ENCODE measurements at places on chromosomes 3 and 15.

DNA sequence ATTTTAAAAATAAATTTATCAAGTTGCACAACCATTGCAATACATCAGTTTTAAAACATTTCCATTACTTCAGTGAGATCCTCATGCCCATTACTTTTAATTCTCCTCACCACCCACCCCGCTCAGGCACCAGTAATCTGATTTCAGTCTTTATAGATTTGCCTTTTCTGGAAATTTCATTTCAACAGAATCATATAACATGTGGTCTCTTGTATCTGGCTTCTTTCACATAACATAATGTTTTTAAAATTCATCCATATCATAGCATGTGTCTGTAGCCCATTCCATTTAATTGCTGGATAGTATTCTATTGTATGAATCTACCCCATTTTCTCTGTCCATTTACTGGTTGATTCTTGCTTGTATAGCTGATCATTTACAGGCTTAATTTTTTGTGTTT, 110.3 kb upstream of the TMEM108 start:
- DNase-seq, result no peak

DNA sequence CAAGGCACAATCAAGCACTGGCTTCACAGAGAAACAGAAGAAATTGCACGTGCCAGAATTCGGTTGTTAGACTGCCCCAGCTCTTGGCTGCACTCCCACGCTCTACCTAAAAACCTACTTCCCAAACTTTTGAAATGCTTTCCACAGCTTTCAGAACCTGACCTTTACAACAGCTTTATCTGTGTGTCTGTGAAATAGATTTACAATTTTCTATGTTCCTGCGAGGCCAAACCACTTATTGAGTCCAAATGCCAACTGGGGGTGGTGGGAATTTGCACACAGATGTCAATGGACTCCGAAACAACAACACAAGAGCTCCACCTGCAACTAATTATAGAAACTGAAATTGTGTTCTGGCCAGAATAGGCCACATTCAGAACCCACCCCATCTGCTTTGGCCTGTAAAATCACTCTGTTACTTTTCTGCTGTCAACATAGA, 44.6 kb downstream of the ERC2 start:
- no peak for DNase-seq

GRCh38 chr3:158790901-158791589, 10.8 kb upstream of the MFSD1 start:
- DNase-seq, result peak; percentile 45

DNA sequence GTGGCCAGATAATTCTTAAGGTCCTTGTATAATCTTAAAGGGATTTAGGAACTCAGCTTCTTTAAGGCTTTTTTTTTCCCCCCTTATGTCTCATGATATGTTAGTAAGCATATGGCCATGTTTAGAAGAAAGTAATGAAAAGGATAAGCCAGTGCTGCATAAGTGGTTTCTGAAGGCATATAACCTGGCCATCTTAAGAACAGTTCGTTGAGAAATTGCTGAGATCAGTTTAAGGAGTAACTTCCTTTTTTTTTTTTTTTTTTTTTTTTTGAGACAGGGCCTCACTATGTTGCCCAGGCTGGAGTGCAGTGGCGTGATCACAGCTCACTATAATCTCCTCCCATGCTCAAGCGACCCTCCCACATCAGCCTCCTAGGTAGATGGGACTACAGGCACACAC, 51.7 kb downstream of the UBE2E2 start:
- no peak for DNase-seq

DNA sequence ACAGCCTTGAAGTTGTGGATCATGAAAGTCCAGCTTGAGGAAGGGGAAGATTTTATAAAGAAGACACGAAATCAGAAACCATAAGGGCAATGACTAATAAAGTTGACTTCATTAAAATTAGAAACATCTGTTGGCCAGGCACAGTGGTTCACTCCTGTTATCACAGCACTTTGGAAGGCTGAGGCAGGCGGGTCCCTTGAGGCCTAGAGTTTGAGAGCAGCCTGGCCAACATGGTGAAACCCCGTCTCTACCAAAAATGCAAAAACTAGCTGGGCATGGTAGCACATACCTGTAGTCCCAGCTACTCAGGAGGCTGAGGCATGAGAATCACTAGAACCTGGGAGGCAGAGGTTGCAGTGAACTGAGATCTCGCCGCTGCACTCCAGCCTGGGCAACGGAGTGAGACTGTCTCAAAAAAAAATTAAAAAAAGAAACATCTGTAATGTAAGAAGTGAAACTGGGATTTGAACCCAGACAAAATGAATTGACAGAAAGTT, 7.9 kb upstream of the UBXN7 start:
- no peak for DNase-seq

DNA sequence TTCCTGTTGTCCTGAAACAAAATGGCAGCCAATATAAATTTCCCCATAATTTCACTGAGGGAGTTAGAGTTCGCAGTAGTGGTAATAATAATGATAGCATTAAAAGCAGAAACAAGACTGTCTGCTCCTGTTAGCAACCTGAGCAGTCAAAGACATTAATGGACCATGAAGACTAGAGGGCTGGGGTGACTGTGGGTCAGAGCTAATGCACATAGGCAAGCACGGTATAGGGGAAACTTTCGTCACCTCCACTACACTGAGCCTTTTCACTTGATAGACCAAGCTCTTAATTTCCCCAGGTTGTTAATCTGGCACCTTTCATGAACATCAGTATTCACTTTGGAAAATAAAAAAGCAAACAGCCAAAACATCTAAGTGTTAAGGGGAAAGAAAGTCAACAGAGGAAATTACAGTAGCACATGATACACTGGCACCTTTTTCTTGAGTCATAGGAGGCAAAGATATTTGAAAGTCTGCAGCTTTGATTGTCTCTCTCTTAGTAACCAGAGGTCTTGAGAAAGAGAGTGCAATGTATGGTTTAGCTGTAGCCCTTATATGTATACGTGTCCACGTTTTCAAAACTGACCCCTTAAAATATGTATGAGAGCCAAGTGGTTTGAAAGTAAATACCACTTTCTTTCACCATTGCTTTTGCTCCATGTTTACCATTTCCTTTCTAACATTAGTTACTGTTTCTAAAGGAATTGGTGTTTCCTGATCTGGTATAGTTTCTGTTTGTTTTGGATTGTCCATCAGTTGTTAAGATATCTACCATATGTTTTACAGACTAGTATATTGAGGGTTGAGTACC, 104.8 kb downstream of the FILIP1L start:
- no peak for DNase-seq

- no peak for DNase-seq
Measured at GRCh38 chr3:110381992-110382391, 689.6 kb upstream of the NECTIN3 start.

DNA sequence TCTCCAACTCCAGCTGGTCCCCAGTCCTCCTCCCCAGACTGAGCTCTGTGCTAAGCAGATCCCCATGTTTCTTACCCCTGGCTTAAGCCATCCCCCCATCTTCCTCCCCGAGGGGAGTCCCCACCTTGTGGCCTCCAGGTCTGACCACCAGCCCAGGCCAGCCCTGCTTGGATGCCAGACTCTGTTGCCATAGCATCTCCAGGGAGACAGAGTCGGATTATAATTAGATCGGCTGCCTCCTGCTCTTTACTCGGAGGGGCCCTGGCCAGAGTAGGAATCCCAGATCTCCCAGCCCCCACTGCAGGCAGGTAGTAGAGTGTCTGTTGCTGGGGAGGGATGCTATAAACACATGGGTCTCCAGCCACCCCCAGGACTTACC, 2.4 kb downstream of the KLHDC8B start:
- no peak for DNase-seq

GRCh38 chr3:114582929-114583328, 289.1 kb downstream of the TIGIT start:
- DNase-seq, result peak; percentile 5

GRCh38 chr3:69282181-69282580, 103.7 kb downstream of the FRMD4B start:
- DNase-seq, result peak; percentile 81

- DNase-seq, result no peak
Measured at GRCh38 chr3:123749711-123750110, 134.4 kb downstream of the MYLK start.

DNA sequence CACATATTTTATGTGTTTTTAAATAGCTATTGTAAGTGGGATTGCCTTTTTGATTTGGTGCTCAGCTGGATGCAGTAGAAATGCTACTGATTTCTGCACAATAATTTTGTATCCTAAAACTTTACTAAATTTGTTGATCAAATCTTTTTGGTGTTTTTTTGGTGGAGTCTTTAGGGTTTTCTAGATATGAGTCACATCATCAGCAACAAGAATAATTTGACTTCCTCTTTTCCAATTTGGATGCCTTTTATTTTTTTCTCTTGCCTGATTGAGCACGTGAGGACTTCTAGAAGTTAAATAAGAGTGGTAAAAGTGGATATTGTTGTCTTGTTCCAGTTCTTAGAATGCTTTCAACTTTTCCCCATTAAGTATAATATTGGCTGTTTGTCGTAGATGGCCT, 51.3 kb downstream of the TLNRD1 start:
- no peak for DNase-seq

DNA sequence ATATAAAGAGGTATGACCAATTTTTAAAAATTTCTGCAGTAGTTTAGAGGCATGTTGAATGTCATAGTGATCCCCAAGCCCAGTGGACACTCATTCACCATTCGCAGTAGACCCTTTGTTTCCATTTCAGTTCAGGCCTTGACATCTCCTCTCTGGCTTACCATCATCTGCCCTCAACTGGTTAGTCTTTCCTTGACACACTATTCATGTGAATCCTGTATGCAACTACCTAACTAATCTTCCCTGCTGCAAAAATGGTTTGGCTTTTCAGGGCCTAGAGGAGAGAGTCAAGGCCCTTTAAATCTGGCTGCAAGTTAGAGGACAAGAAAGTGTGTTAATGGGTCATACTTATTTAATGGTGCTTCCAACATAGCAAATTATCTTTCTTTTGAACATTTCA, 10.9 kb downstream of the APH1B start:
- no peak for DNase-seq

GRCh38 chr3:155229086-155229485, 64.4 kb downstream of the STRIT1 start:
- no peak for DNase-seq

DNA sequence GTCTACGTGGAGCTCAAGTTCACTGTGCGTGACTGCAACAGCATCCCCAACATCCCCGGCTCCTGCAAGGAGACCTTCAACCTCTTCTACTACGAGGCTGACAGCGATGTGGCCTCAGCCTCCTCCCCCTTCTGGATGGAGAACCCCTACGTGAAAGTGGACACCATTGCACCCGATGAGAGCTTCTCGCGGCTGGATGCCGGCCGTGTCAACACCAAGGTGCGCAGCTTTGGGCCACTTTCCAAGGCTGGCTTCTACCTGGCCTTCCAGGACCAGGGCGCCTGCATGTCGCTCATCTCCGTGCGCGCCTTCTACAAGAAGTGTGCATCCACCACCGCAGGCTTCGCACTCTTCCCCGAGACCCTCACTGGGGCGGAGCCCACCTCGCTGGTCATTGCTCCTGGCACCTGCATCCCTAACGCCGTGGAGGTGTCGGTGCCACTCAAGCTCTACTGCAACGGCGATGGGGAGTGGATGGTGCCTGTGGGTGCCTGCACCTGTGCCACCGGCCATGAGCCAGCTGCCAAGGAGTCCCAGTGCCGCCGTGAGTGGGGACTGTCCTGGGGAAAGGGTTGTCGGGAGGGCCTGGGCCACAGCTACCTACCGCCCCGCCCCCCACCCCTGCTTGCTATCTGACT, 11.2 kb downstream of the EPHB3 start:
- DNase-seq, result no peak

GRCh38 chr3:13106308-13107001, 33.2 kb upstream of the IQSEC1 start:
- DNase-seq, result no peak

- DNase-seq, result no peak
Measured at GRCh38 chr15:58595516-58596263, 153.8 kb downstream of the ADAM10 start.

DNA sequence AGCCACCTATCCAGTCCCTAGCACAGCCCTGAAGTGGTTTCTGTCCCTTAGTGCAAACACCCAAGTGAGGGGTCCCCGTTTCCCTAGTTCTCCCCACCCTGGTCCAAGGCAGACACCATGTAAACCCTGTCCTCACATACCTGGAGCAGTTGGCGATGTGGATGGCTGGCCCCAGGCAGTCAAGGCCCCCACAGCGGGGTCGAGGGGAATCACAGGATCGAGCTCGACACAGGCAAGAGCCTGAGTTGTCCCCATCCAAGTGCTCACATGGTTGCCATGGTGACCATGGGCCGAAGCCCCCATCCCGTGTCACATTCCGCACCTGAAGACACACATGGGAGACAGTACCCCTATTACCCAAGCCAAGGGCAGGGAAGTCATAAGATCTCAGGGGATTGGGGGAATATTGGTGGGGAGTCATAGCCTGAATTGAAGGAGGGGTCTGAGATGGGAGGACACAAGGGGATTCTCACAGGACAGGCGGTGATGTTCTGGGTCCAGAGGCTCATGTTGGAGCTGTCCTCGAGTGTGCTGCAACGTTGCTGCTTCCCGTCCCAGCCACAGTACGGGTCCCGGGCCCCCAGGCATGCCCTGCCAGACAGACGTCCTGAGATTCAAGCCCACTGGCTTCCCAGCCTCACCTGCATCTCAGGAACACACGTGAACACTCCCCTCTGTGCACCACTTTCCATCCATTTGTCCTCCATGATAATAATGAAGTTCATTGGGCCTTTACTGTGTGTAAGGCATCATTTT, 112.1 kb downstream of the SEMA5B start:
- DNase-seq, result no peak

DNA sequence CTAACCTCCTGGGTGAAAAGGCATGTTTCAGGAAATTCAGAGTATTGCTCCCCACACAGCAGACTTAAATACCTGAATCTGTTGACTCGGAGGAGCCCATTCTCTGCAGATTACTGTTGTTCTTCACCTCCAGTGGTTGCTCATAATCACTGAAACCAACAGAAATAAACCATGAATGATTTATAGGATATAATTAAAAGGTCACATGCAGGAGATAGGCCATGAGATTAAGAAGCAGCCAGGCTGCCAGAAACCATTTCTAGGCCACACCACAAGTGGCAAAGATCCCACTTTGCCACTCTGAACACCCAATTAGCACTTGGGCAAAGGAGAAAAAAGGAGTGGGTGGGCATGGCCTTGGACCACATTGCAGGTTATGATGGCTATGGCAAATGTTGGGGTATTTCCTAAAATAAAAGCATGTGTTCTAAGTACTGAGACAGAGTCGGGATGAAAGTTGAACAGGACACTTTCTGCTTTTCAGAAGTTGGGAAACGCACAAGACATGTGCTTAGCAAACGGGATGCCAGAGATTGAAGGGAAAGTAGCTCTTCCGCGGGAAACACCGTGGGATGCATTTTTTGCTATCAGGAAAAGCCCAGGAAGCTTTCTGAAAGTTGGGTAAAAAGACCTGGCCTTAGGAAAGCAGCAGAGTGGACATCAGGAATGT, 1.5 kb downstream of the CDC25A start:
- no peak for DNase-seq

GRCh38 chr3:46479021-46479420, 14.3 kb upstream of the LTF start:
- no peak for DNase-seq

Measured in stimulated activated CD4-positive, alpha-beta T cell treated with anti-CD3 and anti-CD28 coated beads, Interleukin-4, amount 100 ng/mL, for 24 hours (primary cell).